ENCODE measurements at places on chromosomes 2 and 18.

- no peak for DNase-seq
These were observed 336.4 kb downstream of the PARD3B start for GRCh38 chr2:204881655-204882054.

DNA sequence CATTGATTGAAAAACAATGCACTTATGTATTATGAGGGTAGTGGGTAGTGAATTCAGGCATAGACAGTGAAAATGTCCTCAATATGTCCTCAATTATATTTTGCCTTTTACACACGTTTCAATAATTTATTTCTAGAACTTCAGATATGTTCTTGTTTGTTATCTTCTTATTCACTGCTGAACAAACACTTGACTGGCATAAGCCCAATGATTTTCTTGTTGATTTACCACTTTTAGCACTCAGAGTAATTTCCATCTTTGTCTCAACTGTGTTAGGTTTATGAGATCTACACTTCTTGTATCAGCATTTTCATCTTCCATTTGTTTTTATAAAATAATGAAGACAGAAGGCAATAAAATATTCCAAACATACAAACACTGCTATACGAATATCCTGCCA lies 61.8 kb upstream of the DCC start:
- DNase-seq: no peak

GRCh38 chr2:15645720-15646385 lies 54.2 kb downstream of the DDX1 start:
- DNase-seq: no peak

- DNase-seq: no peak
These were observed 116.1 kb upstream of the GLI2 start for GRCh38 chr2:120619579-120619978.

DNA sequence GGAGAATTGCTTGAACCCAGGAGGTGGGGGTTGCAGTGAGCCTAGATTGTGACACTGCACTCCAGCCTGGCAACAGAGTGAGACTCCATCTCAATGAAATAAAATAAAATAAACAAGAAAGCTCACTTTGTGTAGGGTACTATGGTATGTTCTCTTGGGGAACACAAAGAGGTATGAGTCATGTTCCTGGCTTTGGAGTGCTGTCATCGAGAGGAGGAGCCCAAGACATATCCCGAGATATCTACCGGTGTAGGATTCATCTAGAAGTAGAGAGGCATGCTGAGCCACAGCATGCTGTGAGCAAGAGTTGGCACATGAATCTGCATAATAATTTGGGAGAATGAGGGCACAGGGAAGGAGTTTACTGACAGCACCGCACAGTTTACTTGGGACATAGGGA lies 244.9 kb upstream of the EPHA4 start:
- no peak for DNase-seq

GRCh38 chr18:74506448-74507084 lies 10.4 kb downstream of the CNDP2 start:
- peak; percentile 80 for DNase-seq

DNA sequence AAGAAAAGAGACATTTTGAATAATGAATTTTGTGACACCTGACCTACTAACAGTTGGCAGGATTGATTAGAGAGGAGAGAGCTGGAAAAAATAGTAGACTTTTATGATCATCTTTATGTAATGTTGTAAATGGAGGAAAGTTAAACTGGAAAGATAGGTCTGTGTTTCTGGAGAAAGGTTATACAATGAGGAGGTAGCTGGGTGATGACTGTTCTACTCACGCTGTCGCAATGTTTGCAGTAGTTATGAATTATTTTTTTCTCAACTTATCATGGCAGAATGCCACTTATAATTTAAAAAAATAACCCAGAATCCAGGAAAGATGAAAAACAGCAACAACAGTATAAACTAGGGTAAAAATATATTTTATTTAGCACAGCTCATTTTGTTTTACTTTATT lies 364.9 kb downstream of the SPAG16 start:
- DNase-seq: peak; percentile 3

DNA sequence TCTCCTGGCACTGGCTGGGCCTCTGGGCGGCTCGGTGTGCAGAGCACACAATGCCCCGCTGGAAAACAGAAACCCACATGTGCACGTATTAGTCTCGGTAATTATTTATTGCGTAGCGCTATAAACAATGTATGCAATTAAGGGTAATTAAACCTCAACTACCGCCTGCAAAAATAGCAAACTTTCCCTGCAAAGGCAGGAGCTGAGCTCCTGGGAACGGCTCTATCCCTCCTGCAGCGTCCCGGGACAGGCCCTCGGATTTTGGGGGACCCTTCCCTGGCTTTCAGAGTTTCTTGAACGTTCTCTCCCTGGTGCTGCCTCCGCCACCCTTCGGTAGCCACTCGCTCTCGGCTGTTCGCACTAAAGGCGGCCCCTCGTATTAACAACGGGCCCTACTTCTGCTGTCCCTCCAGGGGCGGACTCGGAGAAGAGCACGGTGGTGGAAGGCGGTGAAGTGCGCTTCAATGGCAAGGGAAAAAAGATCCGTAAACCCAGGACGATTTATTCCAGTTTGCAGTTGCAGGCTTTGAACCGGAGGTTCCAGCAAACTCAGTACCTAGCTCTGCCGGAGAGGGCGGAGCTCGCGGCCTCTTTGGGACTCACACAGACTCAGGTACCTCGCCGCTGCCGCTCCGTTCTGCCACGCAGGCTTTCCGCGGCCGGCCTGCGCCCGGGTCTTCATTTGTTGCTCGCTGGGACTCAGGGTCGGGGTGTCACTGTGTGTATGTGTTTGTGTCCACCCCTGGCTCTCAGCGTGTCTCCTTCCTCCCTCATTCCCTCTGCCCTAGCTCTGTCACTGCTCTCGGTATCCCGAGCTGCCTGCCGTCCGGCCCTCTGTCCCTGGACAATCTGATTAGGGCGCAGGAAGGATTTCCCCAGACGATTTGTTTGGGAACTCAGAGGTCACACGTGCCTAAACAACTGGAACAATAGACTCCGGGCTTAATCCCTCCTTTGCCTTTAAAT lies 1.2 kb downstream of the DLX1 start:
- peak; percentile 58 for DNase-seq

DNA sequence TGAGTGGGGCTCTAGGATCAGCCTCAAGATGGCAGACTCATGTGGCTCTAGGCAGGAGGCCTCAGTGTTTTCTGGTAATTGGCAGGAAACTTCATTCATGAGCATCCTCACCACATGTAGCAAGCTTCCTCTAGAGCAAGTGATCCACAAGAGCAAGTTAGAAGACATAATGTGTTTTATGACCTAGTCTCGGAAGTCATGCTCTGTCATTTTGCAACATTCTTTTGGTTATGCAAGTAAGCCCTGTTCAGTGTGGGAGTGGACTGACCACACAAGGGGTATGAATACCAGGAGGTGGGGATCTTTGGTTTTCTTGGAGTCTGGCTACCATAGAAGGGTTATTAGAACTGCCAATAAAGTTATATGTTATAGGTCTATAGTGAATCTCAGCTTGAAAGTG lies 66.8 kb upstream of the STK39 start:
- DNase-seq: no peak

- no peak for DNase-seq
These were observed 18.1 kb upstream of the ZNF407 start for GRCh38 chr18:74579496-74580065.

DNA sequence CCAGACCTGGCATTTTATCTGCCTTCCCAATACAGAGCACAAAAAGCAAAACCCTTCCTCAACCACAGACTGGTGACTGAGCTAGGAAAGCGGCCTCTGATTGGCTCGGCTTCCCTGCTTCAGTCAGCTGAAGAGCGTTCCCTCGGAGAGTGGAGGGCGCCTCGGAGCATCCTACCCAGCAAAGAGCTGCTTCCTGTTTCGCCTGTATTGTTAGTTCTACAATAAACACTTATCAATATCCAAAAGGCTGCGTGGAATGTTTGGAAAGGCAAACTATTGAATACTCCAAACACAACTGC lies 125.0 kb downstream of the CACNB4 start:
- DNase-seq: peak; percentile 21

- no peak for DNase-seq
These were observed 11.5 kb downstream of the SLC9A4 start for GRCh38 chr2:102484310-102485061.

DNA sequence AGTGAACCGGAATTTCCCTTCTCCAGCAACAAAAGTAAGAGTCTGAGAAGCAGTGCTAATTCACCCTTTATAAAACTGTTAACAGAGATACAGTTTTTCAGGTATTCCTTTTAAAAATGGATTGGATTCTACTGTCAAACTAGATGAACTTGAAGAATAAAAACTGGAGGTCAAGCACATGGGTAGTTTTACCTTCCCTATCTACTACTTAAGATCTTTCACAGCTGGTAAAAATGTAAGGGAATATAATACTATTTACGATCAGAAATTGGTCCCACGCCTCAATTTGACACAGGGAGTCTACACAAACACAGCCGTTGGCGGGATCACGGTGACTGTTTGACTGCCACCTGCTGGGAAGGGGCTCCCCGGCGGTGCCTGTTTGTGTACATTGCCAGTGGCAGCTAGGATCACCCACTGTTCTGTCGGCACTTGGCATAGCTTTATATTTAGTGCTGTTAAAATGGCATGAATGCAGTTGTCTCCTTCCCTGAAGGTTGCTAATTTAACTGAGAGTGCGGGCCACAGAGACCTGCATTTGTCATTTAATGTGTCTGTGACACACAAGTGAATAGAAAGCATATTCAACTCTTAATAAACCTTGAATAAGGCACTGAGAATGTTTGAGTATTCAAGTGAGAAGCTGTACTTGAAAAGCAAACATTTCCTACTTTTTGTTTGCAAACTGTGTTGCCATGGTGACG lies 59.5 kb downstream of the ABCG8 start:
- no peak for DNase-seq

GRCh38 chr2:84649487-84650142 lies 133.3 kb downstream of the DNAH6 start:
- DNase-seq: no peak

DNA sequence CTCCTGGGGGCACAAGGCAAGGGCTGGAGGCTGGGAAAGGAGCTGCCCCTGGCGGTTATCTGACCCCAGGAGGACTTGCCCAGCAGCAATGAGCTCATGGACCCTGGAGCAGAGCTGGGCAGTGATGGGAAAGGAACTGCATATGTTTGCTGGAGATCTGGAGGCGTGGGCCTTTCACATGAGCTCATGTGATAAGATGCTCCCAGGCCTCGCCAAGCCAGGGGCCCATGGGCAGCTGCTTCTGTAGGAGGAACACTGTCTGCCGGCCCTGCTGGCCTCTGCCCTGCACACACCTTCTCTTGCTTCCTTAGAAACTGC lies 9.0 kb upstream of the NPPC start:
- no peak for DNase-seq

GRCh38 chr18:8717011-8717770 lies 11.8 kb downstream of the MTCL1 start:
- no peak for DNase-seq

- DNase-seq: no peak
These were observed 51.0 kb upstream of the GORASP2 start for GRCh38 chr2:170878066-170878465.

DNA sequence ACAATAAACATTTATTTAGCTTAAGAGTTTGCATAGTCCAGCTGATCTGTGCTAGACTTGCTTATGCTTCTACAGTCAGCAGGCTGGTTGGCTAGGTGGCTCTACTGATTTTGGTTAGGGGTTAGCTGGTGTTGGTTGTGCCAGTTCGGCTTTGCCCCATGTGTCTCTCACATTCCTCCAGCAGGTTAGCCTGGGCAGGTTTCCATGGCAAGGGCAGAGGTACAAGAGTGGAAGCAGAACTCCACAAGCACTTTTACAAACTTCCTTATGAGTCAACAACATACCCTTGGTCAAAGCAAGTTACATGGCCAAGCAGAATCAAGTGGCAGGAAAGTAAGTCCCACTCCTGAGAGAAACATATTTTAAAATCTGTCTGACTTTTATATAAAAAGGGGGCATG lies 82.3 kb downstream of the SS18 start:
- no peak for DNase-seq

DNA sequence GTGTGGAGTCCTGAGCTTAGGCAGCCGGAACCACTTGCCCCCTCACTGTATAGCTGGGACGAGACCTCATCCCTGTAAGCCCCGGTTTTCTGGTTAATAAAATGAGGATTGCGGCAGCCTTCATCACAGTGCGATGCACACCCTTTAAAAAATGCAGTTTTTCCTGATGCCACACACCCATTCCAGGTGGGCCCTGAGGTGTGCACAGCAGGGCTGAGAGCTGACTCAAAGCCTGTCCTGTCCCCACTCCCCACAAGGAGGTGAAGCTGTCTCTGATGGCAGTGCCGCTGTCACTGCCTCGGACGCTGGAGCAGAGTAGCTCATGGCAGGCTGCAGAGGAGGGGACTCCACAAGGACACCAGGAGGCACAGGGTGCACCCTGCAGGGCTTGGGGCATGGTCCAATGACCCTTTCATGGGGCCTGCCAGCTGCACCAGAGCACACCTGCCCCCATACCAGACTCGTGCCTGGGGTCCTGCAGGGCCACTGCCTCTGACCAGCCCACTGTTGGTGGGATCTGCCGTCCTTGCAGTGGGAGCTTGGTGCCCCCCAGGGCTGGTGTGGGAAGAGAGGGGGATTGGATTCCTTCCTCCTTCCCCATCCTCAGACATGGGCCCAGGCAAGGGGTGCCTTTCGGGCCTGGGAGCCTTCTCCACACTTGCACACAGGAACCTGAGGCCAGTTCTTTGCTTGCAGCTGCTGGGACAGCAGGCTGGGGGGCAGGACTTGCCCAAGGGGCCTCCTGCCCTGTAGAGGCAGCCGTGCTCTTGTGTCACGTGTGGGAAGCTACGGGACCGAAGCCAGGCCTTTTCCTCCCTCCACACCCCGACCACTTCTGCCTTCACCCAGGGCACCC lies 22.8 kb downstream of the GPC1 start:
- DNase-seq: no peak

- DNase-seq: no peak
These were observed 43.0 kb downstream of the FBXO48 start for GRCh38 chr2:68423966-68424650.

GRCh38 chr18:8139891-8140406 lies 469.3 kb upstream of the RAB12 start:
- no peak for DNase-seq

DNA sequence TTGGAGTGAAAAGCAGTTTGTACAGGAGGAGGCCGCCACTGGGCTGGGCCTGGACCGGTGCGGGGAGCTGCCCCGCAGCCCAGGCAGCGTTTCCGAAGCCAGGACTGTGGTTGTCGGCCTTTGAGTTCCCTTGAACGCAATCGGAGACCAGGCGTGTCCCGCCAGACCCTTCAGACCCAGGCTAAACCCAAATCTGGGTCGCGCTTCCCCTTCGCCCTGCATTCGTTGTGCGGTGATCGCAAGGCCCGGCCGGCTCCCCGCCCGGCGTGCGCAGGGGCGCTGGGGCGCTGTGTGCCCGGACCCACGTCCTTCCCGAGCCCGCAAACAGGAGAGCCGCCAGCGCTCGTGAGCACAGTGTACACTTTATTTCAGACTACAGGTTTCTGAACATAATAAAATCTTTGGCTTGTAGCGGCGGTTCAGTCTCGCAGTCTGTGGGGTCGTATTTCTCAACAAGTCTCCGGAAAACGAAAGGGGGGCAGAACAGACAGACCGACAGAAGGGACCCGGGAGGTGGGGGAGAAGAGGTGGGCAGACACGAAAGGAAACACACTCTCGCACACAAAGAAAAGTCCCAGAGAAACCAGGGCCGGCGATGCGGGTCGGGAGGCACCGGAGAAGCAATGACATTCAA lies 5.5 kb downstream of the EN1 start:
- DNase-seq: no peak

Data from adipocyte (in vitro differentiated cells).